ENCODE measurements at places on chromosomes 12 and 14.

DNA sequence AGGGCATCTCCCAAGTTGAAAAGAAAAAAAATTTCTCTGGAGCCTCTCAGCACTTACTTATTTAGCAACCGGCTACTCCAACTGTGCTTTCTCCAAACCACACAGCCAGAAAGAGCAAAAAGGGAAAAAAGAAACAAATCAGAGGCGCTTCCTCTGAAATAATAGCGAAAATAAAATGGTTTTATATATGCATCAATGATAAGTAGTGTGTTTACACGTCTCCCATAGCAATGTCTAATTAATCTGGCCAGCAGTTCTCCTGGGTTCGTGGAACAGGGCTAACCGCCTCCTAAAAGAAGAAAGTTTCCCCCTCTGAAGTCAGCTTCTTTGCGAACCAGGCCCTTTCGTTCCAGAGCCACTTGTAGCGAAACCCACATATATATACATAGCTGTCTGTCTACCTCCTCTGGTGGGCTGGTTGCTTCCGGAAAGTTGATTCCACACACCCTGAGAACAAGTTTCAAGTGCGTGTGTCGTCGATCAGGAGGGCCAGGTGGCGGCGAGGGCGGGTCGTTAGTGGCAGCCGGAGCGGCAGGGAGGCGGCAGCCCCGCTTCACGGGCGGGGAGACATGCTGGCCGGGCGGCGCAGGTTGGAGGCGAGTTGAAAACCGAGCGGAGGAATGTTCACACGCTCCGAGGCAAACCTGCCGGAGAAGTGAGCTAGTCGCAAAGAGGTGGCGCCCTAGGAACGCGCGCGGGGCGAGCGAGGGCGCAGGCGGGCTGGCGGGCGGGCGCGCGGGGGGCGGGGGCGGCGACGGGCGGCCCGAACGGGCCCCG, 2.7 kb downstream of the PTHLH start:
- no peak for DNase-seq

GRCh38 chr12:75560167-75560566, 48.8 kb upstream of the KRR1 start:
- DNase-seq, result no peak

DNA sequence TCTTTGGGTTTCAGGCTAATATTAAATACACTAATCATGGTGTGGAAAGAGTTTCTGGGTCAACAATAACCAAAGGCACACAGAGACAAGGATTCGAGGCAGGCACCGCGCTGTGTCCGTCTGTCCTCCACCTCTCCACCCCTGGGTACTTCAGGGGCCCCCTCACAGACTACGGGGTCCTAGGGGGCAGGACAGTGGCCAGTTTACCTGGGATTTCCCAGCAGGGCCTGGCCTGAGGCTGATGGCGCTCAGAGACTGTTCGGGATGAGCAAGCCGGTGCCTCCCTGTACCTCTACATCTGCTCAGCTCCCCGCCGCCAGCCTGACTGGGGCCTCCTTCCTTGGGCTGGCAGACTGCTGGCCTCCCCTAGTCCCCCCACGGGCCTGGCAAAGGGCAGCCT, 18.1 kb upstream of the EIF5 start:
- DNase-seq, result no peak

DNA sequence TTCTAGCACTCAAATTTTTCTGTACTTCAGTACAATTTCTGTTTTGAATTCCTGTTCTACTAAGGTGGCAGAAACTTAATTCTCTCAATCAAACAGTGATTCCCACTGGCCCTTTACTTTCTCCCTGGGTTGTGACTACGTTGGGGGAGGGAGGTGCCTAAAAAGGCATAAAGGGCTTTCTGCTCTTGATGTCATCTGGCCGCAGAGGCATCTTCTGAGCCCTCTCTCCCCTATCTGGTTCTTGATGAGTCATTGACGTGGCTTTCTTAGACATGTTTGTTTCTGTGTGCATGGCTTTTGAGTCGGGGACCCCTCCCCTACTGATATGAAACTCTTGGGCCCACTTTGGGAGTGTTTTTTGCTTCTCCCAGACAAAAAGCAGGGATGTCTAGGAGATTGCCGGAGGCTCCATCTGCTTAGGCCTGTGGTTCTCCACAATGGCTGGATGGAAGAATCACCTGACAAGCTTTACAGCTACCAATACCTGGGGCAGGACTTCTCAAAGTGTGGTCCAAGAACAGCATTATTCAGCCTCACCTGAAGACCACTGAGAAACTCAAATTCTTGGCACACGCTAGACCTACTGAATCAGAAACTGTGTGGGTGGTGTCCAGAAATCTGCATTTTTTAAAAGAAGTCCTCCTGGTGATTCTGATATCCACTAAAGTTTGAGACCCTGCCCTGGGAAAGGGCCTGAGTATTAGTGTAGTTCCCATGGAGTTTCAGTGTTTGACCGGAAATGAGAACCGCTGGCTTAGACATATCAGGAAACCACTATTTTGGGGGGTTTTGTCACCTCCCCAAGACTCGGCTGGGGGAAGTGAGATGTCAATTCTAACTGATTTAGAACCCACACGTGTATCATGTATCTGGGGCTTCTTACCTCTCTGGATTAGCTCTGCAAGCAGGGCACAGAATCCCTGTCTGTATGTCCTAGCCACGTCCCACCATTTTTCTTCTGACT, 395.7 kb upstream of the PDE3A start:
- DNase-seq, result no peak

- DNase-seq, result no peak
Measured at GRCh38 chr12:50041962-50042361, 15.4 kb upstream of the ASIC1 start.

- DNase-seq, result no peak
Measured at GRCh38 chr12:64621257-64621942, 11.1 kb downstream of the RASSF3 start.

DNA sequence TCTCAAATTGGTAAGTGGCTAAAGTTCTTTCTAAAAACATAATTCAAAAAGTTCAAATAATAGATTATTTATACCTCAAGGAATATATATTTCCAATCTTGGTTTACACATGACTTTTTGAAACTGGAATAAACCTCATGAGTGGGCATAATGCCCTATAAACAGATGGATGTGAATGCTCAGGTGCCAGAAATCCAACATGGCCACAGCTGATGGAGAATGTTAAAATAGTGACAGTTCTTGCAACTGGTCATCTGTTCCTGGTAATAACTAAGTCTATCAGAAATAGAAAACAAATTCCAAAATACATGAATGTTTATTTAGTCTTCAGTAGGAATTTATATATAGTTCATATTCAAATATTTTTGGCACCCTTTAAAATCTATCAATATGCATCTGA, 21.6 kb upstream of the CNOT2 start:
- no peak for DNase-seq

GRCh38 chr14:67391268-67391667, 20.7 kb downstream of the PLEK2 start:
- DNase-seq, result no peak

DNA sequence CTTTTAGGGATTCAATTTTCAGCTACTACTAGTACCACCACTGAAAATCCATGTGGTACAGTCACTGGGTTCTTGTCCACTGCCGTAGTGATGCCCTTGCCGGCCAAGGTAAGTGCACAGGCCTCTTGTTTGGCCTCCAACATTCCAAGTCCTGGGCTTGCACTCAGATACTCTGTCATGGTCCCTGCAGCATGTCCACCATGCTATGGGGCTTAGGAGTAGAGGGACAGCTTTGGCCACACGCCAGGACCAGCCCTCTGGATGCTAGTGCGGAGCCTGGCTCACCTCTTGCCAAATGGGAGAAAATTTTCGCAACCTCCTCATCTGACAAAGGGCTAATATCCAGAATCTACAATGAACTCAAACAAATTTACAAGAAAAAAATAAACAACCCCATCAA, 38.6 kb upstream of the APPL2 start:
- no peak for DNase-seq

GRCh38 chr12:48000878-48001504, 3.3 kb downstream of the COL2A1 start:
- DNase-seq, result no peak

- DNase-seq, result no peak
Measured at GRCh38 chr12:68317047-68317667, 15.0 kb downstream of the MDM1 start.

DNA sequence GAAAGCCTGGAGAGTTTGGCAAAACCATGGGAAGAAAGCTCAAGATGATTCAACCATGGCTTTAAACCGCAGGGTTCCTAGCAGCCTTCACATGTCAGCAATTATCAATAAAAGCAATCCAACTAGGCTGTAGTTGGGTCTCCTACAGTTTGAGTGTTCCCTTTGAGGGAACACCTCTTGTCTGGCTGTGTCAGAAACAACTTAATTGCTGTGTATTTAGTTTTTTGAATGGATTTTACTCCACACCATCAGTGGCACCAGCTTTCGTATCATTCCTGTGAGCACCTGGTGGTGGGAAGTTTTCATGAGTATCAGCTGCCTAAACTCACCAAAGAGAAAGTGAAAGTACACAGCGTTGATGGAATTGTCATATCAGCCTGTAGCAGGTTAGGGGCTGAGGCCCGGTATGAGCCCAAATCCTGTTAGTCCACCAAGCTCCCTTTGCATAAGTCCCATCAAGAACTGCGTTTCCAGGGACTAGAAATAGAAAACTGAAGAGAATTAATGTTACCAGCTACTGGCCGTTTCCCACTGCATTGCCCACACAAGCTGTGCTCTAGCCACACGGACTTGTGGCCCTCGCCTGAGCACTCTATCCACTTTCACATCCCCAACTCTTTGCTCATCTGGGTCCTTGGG, 10.9 kb upstream of the IL26 start:
- peak; percentile 16 for DNase-seq

DNA sequence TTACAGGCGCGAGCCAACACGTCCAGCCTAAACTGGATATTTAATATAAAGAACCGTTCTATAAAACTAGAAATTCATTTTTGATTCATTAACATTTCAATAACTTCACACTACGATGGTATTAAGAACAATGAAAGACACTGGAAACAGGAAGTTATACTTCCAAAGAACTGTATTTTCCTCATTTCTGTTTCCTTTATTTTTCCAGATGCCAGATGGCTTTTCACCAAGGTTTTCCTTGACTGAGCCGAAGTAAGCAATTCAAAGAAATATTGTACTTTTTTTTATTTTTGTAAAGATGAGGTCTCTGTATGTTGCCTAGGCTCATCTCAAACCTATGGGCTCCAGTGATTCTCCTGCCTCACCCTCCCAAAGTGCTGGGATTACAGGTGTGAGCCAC, 28.2 kb downstream of the EEA1 start:
- DNase-seq, result no peak

DNA sequence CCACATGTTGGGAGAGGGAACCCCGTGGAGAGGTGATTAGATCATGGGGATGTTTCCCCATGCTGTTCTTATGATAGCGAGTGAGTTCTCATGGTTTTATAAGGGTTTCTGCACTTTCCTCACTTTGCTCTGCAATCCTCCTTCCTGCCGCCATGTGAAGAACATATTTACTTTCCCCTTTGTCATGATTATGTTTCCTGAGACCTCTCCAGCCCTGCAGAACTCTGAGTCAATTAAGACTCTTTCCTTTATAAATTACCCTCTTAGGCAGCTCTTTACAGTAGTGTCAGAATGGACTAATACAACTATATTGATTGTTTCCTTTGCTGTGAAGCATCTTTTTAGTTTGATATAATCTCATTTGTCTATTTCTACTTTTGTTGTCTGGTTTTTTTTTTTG, 13.1 kb upstream of the RASSF9 start:
- DNase-seq, result no peak

DNA sequence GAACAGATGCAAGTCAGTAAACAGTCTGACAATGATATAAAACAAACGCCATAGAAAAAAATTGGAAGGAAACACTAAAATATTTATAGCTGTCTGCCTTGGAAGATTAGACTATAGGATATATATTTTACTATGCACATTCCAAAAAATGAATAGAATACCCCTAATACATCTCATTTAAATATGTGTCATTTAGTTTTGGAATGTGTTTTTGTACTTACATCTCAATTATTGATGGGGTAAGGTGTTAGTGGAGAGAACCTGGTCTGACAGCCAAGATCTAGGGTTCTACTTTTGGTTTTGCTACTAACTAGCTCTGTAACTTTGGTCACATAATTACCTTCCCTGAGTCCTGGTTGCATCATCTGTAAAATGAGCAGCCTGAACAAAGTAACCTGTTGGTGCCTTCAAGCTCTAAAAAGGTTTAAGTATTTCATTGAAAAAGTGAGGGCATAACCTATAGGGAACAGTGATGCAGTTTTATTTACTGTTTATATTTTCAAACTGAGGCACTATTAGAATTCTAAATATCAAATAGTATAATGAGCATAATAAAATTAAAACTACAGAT, 28.6 kb upstream of the SLC6A13 start:
- DNase-seq, result no peak

GRCh38 chr12:125185740-125186470, 120.7 kb downstream of the AACS start:
- DNase-seq, result no peak

DNA sequence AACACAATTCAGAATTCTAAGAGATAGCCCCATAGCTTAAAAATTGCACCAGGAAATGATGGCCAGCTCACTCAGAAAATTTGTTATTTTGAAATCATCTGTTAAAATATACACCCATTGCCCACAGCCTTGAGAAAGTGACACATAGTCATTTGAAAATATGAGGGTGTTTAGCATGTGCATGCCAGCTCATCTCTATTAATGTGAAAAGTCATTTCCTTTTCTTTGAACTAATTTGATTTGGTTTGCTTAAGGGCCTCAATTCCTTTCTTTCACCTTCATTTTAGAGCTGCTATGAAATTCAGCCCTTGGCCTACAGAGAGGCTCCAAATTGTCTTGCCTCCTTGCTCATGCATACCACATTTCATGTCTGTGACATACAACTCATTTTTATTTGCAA, 241.4 kb downstream of the PHLDA1 start:
- no peak for DNase-seq

DNA sequence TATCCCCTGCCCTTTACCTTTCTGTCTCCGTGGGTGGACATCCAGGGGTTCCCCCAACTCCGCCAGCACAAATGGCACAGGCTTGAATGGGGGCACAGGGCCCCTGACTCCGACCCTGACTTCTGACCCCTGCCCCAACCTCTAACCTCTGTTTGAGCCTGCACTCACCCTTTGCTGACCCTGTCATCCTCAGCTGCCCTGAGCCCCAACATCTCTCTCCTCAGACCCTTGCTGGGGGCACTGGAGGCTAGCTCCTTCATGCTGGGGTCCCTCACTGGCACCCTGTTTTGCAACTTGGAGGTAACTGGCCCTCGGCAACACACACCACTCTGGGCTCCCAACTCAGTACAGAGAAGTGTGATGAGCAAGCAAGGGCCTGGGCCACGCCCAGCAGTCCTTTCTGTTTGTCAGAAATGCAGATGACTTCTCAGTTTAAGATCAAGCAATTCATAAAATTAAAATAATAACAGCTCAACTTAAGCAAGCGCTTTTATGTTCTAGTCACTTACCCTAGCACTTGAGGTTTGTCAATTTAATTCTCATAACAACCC, 2.1 kb downstream of the IFI27 start:
- no peak for DNase-seq

DNA sequence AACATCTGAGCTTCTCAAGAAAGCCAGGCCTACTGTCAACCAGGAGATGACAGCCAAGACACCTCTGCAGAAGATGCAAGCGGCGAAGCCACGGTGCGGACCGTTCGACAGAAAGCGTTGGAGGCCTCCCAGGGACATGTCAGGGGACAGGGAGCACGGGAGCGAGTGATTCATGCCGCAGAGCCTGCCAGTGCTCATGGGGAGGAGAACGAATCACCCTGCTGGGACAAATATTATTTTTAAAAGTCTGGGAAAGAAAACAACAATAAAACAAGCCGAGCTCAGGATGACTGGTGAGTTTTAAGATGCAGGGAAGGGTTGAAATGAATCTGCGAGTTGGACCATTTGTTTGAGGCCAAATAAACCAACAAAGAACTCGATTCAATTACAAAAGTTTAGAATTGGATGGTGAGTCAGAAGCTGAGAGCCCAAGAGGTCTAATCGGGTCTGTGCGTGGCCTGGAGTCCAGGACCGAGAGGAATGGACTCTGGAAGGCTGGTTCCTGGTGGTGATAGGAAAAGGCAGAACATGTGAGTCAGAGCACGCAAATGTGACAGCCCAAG, 91.0 kb downstream of the RBM19 start:
- no peak for DNase-seq
